ENCODE measurements at places on chromosomes 6 and 20.

DNA sequence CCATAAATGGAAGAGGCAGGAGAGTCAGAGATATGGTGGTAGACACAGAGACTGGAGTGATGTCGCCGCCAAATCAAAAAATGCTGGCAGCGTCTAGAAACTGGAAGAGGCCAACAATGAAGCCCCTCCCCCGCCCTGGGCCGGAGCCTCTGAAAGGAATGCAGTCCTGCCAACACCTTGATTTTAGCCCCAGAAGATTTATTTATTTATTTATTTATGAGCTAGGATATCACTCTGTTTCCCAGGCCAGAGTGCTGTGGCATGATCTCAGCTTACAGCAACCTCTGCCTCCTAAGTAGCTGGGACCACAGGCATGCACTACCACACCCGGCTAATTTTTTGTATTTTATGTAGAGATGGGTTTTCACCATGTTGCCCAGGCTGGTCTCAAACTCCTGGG is 82.6 kb upstream of the CCDC167 start:
- DNase-seq = no peak

GRCh38 chr6:89604653-89605052 is 33.9 kb downstream of the LYRM2 start:
- no peak for DNase-seq

GRCh38 chr20:58923117-58923712 is 57.8 kb upstream of the NELFCD start:
- DNase-seq = no peak

GRCh38 chr6:109891924-109892323 is 86.2 kb upstream of the GPR6 start:
- no peak for DNase-seq

- DNase-seq = no peak
Measured at GRCh38 chr6:17206566-17207072, 74.5 kb upstream of the RBM24 start.

- no peak for DNase-seq
Measured at GRCh38 chr6:33277663-33278391, 904 bp downstream of the B3GALT4 start.

DNA sequence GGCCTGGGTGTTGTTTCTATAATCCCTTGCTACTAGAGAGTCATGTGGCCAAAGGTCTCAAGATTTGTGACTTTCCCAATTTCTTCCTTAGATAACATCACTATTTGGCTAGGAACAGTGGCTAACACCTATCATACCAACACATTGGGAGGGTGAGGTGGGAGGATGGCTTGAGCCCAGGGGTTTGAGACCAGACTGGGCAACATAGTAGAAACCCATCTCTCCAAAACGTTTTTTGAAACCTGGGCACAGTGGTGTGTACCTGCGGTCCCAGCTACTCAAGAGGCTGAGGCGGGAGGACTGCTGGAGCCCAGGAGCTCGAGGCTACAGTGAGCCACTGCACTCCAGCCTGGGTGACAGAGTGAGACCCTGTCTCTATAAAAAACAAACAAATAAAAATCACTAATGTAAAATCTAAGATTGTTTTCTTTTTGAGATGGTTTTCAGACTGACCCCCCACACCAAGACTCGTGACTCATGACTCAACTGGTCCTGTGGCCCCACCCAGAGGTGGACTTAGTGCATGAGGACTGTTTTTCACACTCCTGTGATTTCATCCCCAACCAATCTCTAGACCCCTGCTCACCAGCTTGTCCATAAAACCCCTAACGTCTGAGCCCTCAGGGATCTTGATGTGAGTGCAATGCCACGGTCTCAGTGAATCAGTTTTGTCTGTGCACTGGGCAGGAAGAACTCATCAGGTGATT is 48.3 kb upstream of the KIF16B start:
- no peak for DNase-seq

DNA sequence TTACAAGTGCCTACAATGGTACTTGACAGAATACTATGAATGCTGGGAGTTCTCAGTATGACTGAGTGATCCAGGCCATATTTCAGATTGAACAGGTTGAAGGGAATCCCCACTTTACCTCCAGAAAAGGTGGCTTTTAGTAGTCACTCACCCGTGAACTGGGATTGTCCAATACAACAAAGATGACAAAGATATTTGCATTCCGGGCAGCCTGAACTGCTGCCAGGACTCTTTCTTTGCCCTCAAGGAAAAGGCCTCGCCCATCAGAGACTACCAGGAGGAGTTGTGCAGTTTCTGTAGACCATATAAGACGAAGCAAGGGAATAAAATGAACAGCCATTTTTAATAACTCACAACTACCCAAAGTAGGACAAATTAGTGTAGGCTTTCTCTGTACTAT is 6.3 kb upstream of the LYRM2 start:
- DNase-seq = no peak

GRCh38 chr20:33785503-33785902 is 25.6 kb upstream of the CHMP4B start:
- DNase-seq = no peak

GRCh38 chr6:34560366-34561226 is 4.5 kb upstream of the SPDEF start:
- DNase-seq = no peak

DNA sequence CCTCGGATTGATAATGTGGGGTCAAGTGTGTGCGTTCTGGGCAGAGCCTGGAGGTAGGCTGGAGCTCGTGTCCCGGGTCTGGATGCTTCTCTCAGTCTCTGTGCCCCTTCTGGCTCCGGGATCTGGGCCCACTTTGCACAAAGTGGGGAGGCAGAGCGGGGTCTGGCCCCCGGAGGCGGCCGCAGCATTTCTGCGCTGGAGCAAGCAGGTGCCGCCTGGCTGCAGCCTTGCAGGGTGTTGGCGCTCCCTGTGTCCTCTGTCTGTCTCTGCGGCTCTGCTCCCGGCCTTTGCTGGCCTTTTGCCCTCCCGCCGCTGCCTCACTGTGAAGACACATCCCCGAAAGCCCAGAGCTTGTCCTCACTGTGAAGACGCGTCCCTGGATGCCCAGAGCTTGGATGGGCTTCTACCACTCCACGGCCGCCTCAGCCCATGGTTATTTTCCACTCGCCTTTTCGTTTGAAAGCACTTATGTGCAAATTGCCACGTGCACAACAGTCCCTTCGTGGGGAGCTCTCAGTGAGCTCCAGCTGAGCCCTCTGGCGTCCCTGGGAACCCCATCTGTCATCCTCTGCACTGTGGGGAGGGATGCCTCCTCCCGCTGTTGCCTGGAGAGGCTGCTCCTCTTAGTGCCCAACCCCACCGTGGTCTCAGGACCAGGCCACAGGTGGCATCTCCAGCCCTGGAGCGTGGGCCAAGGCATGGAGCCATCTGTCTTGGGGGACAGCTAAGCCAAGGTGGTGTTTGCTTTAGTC is 17.4 kb downstream of the SLCO4A1 start:
- DNase-seq = no peak

GRCh38 chr20:31617432-31618104 is 12.5 kb downstream of the ID1 start:
- DNase-seq = no peak

- DNase-seq = no peak
Measured at GRCh38 chr6:38572186-38572813, 67.4 kb downstream of the BTBD9 start.

GRCh38 chr6:67331304-67331703 is 1303.8 kb upstream of the ADGRB3 start:
- no peak for DNase-seq

GRCh38 chr20:14055127-14055742 is 59.9 kb downstream of the MACROD2 start:
- DNase-seq = no peak

DNA sequence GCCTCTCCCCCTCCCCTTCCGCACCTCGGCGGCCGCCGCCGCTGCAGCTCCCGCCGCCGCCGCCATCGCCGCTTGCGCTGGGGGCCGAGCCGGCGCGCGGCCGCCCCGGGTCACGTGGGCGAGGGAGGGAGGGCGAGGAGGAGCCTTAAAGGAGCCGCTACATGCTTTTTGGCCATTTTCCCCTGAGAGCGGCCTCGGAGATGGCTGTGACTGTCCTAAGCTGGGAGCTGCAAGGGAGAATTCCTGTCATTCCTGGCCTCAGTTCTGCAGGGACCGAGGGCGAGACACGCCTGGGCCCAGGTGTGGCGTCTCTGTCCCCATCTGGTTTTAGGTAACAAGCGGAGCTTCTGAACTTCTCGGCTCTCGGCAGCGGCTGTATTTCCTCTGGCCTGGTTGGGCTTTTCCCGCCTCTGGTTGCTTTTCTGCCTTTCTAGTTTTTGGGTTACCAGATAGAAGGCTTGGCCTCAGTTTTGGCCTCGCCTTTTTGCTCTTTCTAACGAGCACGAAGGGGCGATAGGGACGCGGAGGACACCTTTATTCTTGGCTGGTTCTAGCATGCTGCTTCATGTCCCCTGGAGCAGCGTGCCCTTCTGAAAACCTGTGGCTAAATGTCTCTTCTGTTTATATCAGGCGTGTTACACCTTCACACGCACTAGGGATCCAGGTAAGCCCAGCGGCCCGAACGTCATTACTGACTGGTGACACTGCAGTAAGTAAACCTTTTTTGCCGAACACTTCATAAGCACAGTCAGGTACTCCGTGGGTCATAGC is at the start of gene EHMT2:
Gene EHMT2, minus strand, starts transcription at position 87 of the 771 bp plus-strand sequence. Its CDS starts 21 bp downstream, at position 66.
- DNase-seq = peak; percentile 74

- DNase-seq = no peak
Measured at GRCh38 chr20:38658879-38659596, 57.4 kb downstream of the ARHGAP40 start.

- no peak for DNase-seq
Measured at GRCh38 chr6:30206152-30206551, 7.1 kb downstream of the TRIM26 start.

GRCh38 chr6:130500693-130501092 is 134.9 kb downstream of the TMEM200A start:
- DNase-seq = no peak

GRCh38 chr6:136361787-136362186 is 72.1 kb upstream of the BCLAF1 start:
- no peak for DNase-seq

GRCh38 chr6:90154755-90155470 is 141.7 kb downstream of the BACH2 start:
- DNase-seq = no peak

- DNase-seq = no peak
Measured at GRCh38 chr20:36341331-36342020, 35.3 kb downstream of the DLGAP4 start.

DNA sequence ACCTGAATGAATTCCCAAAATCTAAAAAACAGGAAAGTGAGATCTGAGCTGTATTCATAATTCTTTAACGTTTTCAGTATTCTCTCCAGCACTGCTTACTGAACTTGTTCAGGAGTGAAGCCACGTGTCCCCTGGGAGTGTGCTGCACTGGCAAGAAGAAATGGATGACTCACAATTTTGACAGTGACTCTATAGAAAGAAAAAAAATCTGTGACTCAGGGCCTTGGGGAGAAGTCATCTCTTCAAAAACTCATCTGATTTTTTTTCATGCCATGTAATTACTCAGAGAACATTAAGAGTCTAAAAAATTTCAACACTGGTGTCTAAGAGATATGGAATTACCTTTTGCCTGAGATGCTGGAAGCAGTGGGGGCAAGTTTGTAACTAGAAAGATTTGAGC is 39.7 kb downstream of the ANKEF1 start:
- no peak for DNase-seq

DNA sequence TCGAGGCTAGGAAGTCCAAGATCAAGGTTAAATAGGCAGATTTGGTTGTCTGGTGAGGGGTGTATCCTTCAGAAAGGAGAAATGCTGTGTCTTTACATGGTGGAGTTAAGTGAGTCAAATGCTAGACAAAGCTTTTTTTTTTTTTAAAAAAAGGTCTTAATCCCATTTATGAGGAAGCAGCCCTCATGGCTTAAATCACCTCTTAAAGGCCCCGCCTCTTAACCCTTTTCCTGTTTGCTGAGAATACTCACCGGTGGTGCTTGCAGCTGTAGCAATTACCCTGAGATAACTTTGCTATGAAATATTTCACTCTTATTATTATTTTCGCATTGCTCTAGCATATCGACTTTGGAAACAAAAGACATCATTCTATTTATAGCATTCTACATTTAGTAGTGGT is 30.8 kb downstream of the FBXO30 start:
- no peak for DNase-seq

GRCh38 chr6:62971976-62972658 is 239.2 kb upstream of the FKBP1C start:
- no peak for DNase-seq

- no peak for DNase-seq
Measured at GRCh38 chr6:12993283-12993898, 276.8 kb downstream of the PHACTR1 start.

- DNase-seq = no peak
Measured at GRCh38 chr20:56575157-56575556, 42.1 kb downstream of the FAM209B start.

DNA sequence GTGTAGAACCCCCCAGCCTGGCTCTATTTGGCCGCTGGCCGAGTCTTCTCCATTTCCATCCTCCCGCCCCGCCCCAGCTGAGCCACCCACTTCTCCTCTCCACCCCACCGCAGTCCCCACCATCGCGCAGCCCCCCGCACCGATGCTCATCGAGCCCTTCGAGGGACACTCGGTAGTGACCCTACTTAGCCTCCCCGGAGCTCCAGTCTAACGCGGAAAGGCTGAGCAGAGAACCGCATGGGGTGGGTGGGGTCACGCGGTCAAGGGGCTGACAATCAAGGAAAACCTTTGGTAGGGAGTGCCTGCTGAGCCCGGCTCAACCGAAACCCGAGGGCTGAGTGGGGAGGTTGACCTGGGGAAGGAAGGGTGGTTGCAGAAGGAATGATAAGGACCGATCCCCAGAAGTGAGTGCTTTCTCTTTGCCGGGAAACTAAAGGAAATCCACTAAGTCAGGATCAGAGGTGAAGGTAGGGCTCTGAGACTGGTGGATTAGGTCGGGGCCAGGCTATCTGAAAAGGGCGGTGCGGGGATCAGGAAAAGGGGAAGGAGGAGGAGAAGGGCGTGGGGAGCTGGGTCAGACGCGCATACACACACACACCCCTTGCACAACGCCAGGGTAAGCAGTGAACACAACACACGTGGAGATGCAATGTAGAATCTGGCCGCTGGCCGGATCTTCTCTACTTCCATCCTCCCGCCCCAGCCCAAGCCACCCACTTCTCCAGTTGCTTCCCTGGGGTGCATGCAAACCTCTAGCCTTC is 49.8 kb downstream of the CPXM1 start:
- no peak for DNase-seq

DNA sequence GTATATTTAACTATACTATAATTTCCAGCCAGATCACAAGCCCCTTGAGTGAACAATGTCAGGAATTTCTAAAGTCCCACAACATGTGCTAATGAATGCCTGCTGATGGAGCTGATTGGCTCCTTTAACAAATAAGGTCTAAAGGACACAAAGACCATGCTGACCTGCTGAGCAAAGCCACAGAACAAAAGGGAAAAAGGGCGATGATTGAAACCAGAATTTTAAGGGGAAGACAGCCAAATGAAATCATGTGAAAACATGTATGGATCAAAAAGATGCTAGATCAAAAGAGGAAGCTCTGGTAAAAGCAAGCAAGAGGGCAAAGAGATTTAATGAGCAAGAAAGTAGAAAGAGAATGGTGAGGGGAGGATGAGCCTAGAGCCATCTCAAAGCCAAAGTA is 105.6 kb downstream of the DCDC2 start:
- no peak for DNase-seq

DNA sequence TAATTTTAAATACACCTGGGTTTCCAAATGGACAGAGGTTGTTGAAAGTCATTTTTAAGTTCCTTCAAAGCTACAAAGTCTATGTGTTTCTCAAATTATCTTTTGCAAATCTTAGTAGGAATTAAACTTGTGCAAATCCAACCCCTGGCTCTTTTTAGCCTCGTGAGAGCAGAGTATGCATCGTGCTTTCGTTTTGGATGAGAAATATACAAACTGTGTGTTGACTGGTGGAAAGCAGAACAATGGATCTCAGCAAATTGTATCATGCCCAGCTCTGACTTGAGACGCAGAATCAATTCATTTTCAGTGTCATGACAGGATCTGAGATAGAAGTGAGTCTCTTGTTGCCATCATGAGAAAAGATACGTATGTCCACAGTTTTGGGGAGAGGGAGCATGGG is 542.4 kb upstream of the FLRT3 start:
- DNase-seq = no peak

Data from T-helper 22 cell (primary cell).